HTR-8/SVneo (cell line): ENCODE measurements at places on chromosomes 12 and 14.

DNA sequence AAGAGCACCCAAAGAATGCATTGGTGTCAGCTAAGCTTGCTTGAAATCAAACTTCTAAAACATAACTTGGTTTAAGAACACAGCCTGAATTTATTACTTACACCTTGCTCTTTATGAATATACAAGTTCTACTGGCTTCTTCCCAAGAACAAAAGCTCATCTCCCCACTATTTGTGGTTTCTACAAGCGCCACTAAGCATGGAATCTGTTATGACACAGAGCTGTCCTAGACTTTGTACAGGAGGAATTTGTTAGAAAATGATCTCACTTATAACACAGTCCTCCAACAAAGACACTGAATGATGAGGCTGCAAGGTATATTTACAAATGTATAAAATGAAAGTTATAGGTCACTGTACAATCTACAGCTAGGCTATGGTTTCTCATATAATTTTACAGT, 452.1 kb downstream of the BCAT1 start:
- DNase-seq = no peak

DNA sequence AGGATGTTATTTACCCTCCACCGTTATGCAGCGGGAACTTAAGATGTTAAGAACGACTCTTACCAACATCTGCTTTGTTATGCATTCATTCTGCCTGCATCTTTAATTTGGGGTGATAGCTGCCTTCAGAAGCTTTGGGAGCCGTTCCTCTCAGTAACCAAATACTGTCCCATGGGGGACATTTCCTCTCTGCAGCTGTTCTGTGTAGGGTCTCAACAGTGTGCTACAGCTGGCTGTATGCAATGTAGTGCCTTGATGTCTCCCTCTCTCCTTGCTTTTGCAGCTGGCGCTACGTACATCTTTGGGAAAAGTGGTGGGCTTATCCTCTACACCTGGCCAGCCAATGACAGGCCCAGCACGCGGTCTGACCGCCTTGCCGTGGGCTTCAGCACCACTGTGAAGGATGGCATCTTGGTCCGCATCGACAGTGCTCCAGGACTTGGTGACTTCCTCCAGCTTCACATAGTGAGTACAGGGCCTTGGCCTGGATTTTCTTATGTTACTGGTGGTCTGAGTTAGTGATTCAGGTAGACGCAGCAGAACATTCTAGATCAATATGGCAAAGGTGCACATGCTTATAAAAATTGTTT, 744.3 kb downstream of the DIO2 start:
- DNase-seq = no peak

DNA sequence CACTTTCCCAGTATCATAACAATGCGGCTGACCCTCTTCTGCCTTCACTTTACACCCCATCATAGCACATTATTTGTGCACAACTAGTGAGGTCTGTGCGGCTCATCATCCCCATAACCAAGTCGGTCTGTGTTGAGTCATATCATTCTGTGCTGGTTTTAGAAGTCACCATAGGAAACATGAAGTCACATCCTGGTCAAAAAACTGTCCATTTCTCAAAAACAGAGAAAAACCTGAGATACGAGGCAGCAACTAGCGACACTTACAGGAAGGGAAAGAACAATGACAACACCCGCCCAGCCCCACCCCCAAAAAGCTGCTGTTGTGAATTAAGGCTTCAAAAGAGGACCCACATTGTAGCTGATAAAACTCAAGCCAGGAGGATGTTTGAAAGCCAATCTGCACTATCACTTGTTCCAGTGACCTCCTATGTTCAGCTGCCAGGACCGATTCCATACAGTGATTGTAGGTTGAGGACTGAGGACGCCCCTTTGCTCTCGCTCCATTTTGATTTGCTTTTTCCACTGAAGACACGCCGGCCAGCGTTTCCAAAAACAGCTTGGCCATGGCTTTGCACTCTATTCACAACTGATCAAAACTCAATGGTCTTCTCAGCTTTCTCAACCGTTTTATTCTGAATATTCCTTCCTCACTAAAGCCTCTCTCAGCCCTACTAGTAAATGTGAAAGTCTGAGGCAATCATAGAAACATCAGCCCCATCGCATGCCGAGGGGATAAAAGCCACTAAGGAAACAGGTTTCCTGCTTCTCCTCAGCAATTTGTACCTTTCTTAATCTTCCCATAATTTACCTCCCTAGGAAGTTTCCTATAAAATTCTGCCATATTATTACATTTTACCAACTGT, 87.5 kb downstream of the DUSP16 start:
- no peak for DNase-seq

DNA sequence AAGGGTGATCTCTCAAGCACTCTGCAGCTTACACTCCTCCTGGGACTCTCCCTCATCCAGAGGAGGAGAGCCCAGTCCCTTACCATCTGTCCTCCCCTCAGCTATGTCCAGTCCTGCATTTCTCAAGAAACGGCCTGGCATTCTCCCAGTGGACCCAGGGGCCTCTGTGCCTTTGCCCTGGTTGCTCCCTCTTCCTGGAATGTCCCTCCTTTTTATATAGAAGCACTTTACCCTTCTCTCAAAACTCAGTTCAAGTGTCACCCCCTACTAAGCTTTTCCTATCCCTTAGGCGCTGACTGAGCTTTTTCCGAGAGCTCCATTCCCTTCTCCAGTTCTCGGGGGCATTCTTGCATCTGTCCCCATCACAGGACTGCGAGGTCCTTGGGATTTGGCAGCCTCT, 8.9 kb upstream of the GLRX5 start:
- DNase-seq = no peak

- DNase-seq = no peak
Measured at GRCh38 chr12:117847371-117847770, 121.4 kb downstream of the KSR2 start.

GRCh38 chr14:50333014-50333509, 20.9 kb downstream of the DMAC2L start:
- DNase-seq = no peak

GRCh38 chr14:55845963-55846825, 266.2 kb downstream of the KTN1 start:
- no peak for DNase-seq

DNA sequence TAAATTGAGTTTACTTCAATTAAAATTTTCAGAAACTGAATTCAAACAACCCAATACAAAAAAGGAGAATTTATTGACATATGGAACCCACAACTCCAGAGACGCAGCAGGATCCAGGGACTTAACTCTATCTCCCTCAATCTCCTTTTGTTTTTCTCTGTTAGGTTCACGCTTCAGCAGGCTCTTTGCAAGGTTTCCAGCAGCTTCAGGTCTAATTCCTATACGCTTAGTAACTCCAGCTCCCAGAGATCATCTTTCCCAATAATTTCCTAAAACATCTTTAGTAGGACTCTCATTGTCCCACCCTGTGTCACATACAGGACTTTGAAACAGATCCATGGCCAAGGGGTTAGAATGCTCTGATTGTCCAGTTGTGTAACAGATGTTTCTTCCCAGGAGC, 175.2 kb downstream of the RMST start:
- DNase-seq = no peak

DNA sequence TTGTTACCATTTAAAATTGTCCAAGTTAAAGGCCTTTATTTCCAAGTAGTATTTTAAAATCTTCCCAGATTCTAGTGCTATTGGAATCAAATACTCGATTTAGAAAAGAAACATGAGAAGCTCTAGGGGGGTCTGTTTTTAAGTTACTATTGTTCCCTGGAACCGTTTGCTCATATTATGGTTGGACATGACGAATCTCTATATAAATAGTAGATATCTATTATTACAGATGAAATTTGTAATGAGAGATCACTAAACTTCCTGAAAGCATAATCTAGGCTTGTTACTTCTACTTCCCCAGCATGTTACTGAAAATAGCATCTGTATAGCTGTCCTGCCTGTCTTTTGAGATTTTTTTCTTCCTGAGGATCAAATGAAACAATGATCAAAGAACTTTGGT, 70.1 kb downstream of the LGR5 start:
- no peak for DNase-seq

GRCh38 chr12:60577607-60578006, 981.8 kb downstream of the SLC16A7 start:
- no peak for DNase-seq

DNA sequence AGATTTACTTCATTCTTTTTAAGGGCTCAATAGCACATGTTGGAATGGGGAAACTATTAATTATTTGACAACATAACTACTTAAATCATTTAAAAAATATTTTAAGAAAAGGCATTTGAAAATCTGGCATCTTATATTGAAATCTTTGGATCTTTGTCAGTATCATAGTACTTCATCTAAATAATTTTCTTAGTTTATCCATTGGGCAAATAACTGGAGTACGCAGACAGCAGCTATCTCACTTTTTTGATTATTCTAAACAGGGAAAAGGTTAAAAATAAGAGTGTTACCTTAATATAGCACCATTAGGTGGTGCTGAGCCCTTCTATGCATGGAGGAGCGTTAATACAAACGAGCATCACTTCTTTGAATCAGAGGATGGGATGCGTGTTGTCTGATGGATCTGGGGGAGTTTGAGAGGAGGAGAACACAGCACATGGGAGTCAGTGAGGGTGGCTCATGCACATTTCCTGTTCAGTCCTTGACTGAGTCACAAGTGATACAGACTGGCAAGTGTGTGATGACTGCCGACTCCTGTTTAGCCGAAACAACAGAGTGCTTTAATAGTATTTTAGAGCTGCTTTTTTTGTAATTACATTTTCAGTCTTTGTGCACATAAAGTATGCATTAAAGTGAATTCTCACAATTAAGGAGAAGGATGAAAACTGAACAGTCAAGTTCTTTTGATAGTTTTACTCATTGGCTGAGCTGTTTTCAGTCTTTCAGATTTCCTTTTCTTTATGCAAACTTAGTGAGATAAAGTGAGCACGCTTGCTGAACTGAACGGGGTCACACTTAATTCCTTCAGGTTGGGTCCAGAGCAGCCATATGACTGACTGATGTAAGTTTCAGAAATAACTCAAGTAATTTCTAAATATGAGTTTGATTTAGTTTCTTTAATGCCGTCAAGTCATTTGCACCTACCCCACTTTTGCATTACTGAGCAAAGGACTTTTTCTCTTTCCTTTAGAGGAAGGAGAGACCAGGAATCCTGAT, 92.7 kb downstream of the DIP2B start:
- DNase-seq = peak; percentile 72

- DNase-seq = no peak
Measured at GRCh38 chr14:99125616-99126431, 146.2 kb downstream of the BCL11B start.

DNA sequence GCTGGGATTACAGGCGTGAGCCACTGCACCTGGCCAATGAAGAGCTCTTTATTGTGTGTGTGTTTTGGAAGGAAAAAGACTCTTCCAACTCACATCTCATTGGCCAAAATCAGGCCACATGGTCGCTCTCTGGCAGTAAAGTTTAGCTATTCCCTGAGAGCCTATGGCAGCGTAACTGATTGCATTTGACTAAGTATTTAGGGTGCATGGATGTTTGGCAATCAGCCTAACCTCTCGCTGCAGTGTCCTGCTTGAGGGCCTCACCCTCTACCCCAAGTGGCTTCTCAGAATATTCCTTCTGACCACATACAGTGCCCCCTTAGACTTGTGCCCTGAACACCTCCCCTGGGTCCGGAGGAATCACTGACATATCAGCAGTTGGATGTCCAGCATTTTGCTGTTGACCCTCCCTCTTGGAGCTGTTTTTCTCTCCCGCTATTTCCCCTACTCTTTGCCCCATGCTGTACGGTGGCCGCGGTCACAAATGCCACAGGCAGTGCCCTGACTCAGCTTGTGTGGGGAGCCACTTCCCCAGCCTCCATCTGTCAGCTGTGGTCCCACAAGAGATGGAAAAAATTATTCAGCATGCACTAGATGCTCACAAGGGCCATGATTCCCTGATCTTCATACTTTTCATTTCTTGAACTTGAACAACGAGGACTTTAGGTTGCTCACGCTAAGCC, 9.5 kb downstream of the PHETA1 start:
- no peak for DNase-seq

DNA sequence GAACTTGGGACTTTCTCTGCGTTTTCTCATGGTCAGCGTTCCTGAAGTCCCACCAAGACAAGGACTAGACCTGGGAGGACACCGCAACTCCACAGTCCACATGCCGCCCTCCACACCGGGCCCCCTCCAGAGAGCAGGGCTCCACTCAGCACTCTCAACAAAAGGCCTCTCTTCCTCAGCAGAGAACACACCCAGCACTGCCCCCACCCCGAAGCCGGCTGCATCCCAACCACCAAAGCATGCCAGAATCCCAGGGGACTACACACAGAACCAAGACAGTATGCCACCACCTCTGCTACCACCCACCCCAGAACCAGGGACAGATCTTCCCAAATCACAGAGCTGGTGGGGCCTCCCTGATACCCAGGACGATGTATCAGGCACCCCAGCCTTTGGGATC, 88.3 kb downstream of the BCL11B start:
- DNase-seq = no peak

GRCh38 chr12:4392223-4392742, 12.8 kb upstream of the FGF23 start:
- no peak for DNase-seq

GRCh38 chr12:60194678-60195077, 598.8 kb downstream of the SLC16A7 start:
- peak; percentile 8 for DNase-seq

DNA sequence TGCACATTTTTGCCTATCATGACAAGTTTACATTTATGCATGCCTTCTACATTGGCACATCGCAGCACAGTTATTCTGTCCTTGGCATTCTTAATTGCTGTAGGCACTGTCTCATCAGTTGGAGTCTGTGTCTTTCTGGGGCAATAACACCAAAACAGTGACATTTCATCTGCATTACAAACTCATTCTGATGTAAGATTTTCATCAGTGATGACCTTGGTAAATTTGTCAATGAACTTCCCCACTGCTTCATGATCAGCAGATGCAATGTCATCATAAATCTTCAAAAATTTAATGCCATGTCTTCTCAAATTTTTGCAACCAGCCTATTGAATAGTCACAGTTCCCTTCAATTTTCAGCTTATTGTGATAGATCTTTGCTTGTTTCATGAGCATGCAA, 85.5 kb downstream of the CAPZA3 start:
- no peak for DNase-seq

DNA sequence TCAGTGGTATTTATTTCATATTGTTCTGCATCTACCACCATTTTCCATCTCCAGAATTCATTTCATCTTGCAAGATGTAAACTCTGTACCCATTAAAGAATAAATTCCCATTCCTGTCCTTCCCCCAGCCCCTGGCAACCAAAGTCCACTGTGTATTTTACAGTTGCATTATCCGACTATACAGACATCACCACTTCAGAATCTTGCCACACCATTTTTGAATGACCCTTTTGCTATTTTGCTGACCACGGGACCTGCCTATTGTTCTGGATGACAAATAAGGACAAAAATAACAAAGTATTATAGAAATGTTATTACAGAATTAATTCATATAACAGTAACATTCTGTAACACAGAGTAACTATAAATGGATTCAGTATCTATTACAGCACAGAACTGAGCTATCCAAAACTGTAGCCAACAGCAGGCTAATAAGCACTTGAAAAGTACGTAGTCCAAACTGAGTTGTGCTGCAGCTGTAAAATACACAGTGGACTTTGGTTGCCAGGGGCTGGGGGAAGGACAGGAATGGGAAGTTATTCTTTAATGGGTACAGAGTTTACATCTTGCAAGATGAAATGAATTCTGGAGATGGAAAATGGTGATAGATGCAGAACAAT, 61.3 kb downstream of the CDK17 start:
- DNase-seq = no peak
